KBM-7 (cell line): ENCODE measurements at places on chromosomes 16 and 17.

GRCh38 chr17:68613739-68614298, 12.7 kb upstream of the FAM20A start:
- peak; percentile 83 for DNase-seq

GRCh38 chr17:71405101-71405500, 715.7 kb upstream of the SOX9 start:
- no peak for DNase-seq

- no peak for DNase-seq
Observed at GRCh38 chr17:73824321-73824720, 180.1 kb upstream of the SDK2 start.

GRCh38 chr17:58969612-58970011, 137.1 kb downstream of the TRIM37 start:
- DNase-seq: no peak

DNA sequence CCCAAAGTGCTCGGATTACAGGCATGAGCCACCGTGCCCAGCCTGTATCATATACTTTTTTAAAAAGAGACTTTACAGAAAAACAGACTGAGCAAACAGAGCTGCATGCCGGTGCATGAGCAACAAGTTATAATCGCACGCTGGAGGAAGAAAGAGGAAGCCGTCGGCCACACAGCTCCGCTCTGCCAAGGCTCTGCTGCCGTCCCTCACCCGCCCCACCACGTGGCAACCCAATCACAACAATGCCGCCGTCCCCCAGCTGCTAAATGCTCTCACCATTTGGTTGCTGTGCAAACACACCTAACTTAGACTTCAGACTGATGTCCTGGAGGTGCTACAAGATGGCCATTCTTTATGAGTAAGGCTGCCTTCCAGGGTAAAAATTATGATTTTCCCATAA, 83.5 kb downstream of the ADCY9 start:
- peak; percentile 84 for DNase-seq

- no peak for DNase-seq
Observed at GRCh38 chr17:4440021-4440420, 6.3 kb downstream of the SPNS3 start.

- no peak for DNase-seq
Observed at GRCh38 chr16:26475596-26475995, 591.1 kb upstream of the C16orf82 start.

DNA sequence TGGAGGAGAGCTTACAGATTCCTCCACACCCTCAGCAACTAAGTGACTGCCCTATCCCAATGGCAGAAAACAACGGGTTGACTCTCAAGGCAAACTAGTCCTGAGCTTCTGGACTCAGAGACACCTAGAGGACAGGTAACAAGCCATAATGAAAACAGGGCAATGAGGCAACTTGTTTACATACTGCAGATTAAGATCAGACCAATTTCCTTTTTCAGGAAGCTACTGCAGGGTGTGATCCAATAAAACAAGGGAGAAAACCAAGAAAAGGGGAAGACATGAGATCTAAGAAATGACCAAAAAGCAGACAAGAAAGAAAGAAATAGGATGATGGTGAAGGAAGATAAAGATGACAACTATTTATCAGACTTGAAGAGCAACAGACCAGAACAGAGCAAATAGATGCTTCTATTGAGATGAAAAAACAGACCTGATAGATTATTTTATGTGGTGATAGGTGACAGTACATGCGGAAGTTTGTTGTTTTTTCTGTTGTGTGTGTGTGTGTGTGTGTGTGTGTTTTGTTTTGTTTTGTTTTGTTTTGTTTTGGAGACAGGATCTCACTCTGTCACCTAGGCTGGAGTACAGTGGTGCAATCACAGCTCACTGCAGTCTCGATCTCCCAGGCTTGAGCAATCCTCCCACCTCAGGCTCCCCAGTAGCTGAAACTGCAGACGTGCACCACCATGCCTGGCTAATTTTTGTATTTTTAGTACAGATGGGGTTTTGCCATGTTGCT, 120.7 kb downstream of the GAS7 start:
- DNase-seq: peak; percentile 46

DNA sequence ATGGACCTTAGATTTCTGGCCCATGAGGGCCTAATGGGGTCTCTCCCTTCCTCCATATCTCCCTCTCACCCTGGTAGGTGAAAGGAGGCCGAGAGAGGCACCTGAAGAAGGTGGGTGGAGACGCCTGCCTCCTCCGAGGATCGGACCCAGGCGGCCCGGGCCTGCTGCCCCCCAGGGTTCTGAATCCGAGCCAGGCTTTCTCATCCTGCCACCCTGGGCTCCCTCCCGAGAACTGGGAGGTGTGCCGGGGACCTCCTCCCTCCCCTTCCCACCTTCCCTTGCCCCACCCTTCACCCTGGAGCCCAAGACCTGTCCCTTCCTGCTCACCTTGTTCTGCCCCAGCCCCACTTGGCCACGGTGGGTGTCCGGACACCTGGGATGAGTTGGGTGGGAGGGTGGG, 5.0 kb downstream of the FBXL19 start:
- DNase-seq: no peak

GRCh38 chr16:72044296-72044695, 10.0 kb upstream of the HP start:
- no peak for DNase-seq

DNA sequence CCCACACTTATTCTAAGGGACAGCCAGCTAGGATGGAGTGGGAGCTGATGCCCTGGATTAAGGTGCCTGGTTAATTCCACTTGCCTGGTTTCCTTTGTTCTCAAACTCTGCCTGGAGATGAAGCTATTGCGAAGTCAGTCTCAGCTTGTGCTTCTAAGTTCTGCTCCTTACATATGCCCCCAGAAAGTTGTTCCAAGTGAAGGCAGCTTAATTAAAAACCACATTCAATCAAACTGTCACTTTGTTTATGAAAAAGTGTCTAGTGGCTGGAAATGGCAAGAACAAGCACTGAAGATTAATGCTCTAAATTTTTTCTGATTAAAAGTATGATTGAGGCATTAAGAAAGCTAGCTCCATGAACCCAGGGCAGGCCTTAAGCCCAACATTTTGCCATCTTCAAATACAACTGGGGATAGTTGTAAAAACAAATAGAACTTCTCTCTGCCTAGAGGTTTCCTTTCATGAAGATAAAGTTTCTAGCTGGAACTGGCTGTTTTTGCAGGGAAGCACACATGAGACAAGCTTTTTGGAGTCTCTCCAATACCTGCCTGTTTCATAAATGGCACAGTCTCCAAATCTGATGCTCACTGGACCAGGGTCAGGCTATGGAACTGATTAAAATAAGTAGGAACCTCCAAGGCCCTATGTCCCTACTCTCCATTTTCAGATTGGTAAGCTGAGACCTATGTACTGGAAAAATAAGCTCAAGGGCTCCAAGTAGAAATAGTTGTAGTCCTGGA, 100.9 kb downstream of the GRIN2A start:
- DNase-seq: no peak

GRCh38 chr17:31273516-31273915, 23.5 kb downstream of the OMG start:
- no peak for DNase-seq

- no peak for DNase-seq
Observed at GRCh38 chr17:36523113-36523512, 11.6 kb downstream of the MYO19 start.

- DNase-seq: no peak
Observed at GRCh38 chr17:27552276-27552732, 78.7 kb upstream of the LGALS9 start.

DNA sequence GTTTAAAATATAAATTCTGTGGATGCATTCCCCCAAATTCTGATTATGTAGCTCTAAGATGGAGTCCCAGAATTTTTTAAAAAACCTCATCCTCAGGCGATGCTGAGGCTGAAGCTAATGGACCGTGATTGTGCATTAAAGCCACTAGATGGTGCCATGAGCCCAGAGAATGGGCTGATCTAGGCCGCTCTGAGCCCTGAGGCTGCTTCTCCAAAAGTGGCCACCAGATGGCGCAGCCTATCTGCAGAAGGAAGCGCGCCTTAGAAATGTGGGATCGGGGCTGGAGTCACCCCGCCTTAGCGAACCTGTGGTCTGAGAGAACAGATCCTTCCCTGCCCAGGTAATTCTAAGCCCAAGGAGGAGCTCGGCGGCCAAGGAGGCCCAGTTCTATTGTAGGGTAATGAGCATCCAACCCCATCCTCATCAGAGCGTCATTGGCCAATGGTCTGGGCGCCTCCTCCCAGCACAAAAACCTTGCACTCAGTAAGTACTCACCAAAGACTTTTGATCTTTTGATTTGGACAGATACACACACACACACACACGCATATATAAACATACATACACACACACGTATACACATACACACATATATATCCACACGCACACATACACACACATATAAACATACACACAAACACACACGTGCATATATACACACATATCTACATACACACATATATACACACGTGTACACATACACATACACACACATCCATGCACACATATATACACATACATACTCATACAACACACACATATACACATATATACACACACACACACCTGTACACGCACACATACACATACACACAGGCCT, 13.7 kb upstream of the MMP2 start:
- peak; percentile 88 for DNase-seq

DNA sequence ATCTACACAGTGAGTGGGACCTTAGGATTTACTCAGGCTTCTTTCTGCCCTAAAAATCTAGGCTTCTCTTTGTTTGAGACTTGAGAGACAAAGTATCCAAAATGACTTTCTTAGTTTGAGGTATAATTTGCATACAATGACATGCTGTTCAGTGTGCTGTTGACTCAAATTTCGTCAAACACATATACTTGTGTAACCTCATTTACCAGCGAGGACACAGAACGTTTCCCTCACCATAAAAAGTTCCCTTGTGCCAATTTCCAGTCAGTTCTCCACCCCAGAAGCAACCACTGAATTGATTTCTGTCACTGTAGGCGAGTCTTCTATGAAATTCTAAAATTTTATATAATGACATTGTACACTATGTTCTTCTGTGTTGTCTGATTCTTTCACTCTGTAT, 68.0 kb upstream of the MAF start:
- no peak for DNase-seq

DNA sequence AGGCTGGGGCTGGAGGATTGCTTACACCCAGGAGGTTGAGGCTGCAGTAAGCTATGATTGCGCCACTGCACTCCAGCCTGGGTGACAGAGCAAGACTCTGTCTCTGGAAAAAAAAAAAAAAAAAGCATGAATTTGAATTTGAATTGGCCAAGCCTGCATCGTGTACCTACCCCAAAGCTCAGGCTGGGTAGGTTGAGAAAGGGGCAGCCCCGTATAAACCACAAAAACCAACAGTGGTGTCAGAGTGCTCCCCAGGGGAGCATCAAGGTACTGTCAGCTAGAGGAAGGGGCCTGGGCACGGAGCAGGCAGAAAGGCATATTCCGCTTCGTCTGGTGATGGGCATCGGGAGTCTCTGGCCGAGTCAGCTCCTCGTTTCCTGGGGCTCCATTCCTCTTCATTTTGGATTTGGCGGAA, 40.9 kb downstream of the RAP1GAP2 start:
- DNase-seq: no peak

- no peak for DNase-seq
Observed at GRCh38 chr16:2804728-2805127, 6.5 kb downstream of the PRSS41 start.

GRCh38 chr16:14464192-14464591, 165.9 kb downstream of the PARN start:
- DNase-seq: no peak

- no peak for DNase-seq
Observed at GRCh38 chr17:35807371-35808144, 1.7 kb upstream of the TAF15 start.

- DNase-seq: no peak
Observed at GRCh38 chr17:80790981-80791742, 200.5 kb upstream of the CHMP6 start.

- DNase-seq: no peak
Observed at GRCh38 chr17:66383333-66383732, 80.9 kb downstream of the PRKCA start.

DNA sequence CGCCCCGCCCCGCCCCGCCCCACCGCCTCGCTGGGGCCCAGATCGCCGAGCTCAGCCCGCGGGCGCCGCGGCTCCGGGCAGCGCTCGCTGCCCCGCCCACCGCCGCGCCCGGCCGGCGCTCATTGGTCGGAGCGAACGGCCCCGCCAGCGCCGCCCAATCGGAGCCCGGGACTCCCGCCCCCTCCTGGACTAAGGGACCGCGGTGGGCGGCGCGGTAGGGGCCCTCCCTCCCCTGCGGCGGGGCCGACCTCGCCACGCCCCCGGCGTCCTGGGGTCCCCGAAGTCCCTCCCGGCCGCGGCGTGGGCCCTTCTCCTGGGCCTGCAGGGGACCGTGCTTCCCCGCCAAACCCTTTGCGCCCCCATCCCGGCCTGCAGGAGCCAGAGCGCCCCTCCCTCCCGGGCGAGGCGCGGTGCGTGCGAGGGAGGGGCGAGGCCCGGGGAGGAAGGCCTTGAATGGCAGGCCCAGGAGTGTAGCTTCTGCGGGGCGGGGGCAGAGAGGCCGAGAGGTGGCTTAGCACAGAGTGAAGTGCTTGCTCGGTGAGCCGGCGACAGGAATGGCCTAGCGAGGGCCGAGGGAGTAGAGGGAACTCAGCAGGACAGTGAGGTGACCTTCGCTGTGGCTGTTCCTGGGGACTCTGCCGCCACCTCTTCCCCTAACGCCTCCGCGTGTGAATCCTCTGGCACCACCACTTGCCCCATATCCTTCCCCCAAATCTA, at the start of gene CAMKK1:
TSS of gene CAMKK1 (minus strand) at position 51 of the 717 bp plus-strand sequence. CDS start 7,366 bp downstream, outside the sequence.
- peak; percentile 83 for DNase-seq

GRCh38 chr17:52419229-52419641, 260.7 kb upstream of the CA10 start:
- DNase-seq: no peak

DNA sequence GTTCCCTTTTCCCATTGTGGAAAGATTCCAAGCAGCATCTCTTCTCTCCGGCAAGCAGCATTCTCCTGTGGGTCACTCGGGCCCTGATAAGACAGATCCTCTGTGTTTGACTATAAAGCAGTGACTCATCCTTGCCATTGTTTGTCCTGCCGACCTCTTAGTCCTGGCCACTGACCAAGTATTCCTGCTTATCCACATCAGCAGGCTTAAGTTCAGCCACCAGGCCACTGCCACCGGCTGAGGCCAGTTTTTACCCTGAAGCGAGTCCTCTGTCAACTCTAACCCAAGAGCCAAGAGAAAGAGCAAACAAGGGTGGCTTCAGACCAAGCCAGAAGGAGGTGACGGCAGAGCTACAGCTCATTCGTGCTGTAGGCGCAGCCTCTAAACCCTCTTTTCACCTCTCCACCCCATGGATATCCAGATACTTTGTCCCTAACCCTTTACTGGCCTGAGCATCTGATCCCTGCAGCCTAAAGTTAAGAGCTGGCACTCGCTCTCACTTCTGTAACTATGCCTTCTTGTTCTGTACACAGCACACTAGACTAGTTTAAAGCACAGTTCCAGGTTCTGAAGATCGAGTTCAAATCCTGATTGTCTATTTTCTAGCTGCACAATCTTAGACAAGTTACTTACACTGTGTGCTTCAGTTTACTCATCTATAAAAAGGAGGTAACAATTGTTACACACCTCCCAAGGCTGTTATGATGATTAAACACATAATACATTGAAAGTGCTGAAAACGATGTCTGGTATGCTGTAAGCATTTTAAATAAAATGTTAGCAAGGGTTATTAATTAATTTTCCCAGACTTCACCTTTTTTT, 31.0 kb downstream of the SOX9 start:
- no peak for DNase-seq
